Fibroblast of skin of right biceps (primary cell): ENCODE measurements at places on chromosomes 7 and 10.

DNA sequence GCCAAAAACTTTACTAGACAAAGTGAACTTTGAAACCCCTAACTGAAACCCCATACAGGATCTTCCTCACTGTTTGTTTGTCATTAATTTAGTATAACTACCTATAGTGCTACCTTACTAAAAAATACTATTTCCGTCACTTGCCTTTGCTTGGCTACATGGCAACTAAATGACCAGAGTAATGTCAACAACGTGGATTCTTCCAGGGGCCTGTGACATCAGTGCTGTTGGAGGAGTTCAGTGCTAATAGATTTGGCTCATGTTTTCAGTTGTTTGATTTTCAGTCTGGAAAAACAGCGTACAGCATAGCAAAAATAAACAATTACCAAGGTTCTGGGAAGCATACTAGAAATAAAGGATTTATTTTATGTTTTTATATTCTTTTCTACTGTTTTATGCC is 3.0 kb upstream of the ASB15 start:
- no peak for DNase-seq

GRCh38 chr7:153190452-153190851 is 430.9 kb downstream of the ACTR3B start:
- DNase-seq, result no peak

DNA sequence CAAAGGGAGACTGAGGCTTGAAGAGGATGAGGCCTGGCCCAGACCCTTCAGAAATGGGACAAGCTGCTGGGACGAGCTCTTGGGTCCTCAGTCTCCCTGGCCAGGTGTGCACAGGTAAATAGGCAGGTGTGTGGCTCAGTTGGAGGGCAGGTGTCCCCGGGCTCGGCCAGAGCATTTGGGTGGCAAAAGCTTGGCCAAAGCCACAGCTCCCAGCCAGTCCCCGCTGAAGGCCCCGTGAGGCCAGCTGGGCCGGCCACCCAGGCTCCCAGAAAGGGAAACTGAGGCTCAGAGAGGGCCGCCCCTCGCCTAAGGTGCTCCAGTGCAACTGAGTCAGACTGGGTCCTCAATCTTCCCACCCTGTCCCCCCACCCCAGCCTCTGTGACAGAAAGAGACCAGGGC is 37.3 kb downstream of the MICALL2 start:
- no peak for DNase-seq

DNA sequence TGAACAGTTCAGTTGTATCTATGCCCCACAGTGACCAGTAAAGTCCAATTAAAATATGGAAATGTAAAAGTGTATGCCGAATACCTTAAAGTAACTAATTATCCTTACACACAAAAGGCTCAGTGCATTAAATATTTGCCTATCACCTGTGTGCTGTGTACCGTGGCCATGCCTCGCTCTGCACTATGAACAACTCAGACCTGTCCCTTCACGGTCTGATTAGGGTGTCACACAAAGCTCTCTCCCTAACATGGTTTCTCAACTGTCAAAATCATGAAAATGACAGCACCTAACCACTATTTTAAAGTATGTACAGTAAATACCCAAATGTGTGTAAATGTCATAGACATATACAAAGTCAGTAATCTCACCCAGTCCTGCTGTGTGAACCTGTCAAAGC is 43.1 kb downstream of the STK17A start:
- no peak for DNase-seq

GRCh38 chr7:41005374-41005901 is 697.5 kb downstream of the INHBA start:
- DNase-seq, result peak; percentile 92

- no peak for DNase-seq
These were observed 71.2 kb upstream of the TRIM24 start for GRCh38 chr7:138388673-138389491.

DNA sequence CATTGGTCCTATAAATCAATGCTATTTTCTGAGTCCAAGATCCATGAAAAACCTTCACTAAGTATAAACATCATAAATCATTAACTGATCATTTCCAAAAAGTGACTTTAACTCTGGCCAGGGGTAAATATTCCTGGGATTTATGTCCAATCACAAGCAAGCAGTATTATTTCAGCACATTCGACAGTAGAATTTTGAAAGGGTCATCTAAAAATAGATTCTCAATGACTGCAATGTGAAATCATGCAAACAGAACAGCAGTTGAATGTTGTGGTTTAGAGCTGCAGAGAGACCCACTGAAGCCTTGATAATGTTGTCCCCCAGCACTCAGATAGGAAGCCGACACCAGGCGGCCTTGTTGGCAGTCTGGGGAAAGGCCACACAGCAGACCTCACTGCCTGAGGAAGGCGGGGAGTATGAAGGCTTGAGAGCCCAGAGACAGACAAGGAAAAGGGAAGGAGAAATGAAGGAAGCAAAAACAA is 38.1 kb downstream of the FAM107B start:
- DNase-seq, result peak; percentile 63

DNA sequence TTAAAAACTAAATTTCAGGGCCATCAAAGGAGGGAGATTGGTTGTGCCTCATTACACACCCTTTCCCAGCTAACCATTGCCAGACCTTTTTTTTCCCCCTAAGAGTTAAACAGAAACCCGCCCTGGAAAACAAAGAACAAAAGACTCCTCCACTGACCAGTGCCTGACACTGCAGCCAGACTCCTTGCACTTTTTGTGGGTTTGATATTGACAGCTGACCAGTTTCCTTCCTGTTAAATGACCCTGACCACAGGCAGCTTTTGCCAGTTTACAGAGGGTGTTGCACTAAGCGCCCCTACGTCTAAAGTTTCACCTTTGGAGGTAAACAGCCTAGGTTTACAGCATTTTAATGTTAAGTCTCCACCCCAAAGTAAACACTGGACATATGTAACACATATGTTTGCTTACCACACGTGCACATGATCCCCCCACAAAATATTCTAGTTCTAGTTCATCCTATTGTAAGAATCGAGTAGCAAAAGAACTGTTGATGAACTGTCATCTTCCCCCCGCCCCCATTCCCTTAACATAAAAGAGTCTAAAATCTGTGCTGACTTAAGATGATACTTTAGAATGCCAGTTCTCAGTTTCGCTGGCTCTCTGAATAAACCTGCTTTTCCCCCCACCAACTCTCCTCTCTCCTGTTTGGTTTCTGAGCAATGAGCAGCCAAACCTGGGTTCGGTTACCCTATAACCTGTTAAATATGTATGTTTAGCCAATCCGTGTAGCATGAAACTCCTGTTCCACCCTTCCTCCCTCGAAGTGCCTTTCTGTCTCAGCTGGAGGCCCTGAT is 38.0 kb downstream of the FOXI2 start:
- no peak for DNase-seq

DNA sequence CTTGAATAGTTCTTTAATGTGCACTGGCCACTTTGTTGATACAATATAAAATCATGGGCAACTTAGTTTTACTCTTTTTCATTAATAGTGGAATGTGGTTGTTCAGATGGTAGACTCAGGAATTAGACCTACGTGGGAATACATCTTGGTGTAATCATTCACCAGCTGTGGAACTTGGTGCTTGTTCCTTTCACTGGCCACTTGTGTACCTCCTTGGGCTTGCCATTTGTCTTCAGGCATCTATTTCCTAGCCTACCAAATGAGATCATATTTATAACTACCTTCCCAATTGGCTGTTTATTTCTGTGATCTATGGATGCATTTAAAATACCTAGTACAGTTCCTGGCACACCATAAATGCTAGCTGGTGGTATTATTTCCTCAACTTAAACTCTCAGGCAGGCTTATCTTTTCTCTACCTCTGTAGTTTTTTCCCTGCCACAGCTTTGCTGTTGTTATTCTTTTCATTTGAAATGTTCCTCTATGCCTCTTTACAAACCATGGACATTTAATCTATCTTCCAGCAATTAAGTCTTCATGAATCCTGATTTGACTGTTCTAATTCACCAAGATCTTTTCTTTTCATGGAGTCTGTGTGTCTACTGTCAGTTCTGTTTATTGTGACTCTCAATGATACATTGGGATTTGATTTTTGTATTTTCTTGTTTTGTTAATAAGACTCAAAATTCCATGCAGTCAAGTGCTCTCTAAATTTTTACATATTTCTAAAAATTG is 113.0 kb downstream of the ADAM22 start:
- no peak for DNase-seq

DNA sequence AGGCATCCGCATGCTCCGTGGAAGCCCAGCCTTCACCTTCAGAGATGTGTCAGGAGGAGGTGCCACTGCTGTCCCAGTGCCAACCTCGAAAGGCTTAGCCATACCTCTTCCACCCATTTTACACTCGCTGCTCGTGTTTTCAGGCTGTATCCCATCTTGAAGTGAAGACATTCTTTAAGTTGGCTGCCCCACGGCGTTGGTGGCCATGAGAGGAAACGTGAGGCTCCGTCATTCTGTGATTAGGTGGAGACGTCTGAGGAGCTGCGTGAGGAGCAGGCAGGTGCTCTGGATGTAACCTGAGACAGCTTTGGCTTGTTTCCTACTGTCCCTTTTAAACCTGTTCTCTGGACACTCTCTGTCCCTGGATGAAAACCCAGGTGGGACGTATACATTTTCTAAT is 159.9 kb upstream of the RNF32 start:
- DNase-seq, result no peak

- DNase-seq, result no peak
These were observed 31.2 kb downstream of the EBF3 start for GRCh38 chr10:129932751-129933433.

DNA sequence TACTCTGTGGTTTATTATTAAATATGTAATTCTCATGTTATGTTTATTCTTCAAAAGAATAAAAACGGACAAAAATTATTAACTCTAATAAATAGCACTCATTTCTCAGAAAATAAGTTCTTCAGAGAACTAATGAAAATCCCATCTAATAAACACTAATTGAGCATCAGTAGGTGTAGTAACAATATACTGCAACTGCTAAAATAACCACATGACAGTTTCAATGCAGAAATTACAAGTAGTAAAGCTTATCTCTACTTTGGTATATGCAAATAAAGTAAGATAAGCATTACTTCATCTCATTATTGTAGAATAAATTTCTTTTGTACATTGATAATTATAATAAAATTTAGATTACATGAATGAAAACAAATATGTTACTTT is 56.4 kb upstream of the DKK1 start:
- no peak for DNase-seq

DNA sequence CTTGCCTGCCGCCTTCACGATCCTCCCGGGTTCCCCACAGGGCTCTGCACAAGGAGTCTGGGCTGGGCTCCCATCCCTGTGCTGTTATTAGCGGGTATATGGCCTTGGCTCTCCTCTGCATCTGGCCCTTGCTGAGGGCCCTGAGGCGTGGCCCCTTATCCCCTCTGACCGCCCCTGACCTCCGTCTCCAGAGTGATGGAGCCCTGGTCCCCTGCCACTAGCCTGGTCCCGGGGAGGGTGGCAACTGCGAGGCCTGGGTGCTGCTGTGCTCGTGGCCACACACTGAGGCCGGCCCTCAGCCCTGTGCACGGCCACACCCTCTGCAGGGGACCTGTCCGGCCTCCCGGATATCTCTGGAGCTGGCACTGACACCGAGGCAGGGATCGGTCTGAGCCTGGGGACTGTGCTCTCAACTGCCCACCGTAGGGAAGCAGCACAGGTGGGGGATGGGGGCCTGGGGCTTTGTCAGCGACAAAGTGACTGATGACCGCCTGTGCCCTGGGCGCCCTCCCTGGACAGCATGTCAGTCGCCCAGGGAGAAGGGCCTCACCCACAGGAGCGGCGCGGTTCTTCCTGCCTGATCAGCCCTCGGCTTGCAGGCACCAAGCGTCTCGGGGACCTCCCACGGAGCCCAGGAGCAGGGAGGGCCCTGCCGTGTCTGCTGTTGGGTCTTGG is 72.4 kb downstream of the NKX6-2 start:
- DNase-seq, result no peak

GRCh38 chr7:8154272-8154671 is 107.7 kb downstream of the ICA1 start:
- DNase-seq, result no peak

- DNase-seq, result no peak
These were observed 398.9 kb downstream of the RPS24 start for GRCh38 chr10:78432583-78432982.

DNA sequence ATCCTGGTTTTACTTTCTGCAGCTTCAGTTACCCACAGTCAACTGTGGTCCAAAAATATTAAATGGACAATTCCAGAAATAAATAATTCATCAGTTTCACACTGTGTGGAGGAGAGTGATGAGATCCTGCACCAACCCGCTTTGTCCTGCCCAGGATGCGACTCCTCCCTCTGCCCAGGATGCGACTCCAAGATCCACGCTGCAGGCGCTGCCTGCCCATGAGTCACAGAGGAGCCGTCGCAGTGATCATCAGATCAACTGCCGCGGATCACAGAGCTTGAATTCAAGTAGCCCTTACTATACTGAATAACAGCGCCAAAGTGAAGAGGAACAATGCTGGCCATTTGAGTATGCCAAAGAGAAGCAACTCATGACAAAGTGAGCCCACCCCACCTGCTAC is 61.5 kb downstream of the GRB10 start:
- DNase-seq, result peak; percentile 31

GRCh38 chr7:34652809-34653208 is 5.2 kb upstream of the NPSR1 start:
- DNase-seq, result peak; percentile 86

- DNase-seq, result no peak
These were observed 77.5 kb upstream of the TOMM7 start for GRCh38 chr7:22900101-22900500.

GRCh38 chr7:151020231-151020630 is 4.1 kb downstream of the ATG9B start:
- no peak for DNase-seq

GRCh38 chr10:2782265-2782664 is 285.1 kb upstream of the PFKP start:
- no peak for DNase-seq

GRCh38 chr7:102094316-102094650 is 192.4 kb upstream of the SH2B2 start:
- DNase-seq, result peak; percentile 87

- DNase-seq, result peak; percentile 51
These were observed 14.1 kb upstream of the AKR1B10 start for GRCh38 chr7:134513169-134513752.

DNA sequence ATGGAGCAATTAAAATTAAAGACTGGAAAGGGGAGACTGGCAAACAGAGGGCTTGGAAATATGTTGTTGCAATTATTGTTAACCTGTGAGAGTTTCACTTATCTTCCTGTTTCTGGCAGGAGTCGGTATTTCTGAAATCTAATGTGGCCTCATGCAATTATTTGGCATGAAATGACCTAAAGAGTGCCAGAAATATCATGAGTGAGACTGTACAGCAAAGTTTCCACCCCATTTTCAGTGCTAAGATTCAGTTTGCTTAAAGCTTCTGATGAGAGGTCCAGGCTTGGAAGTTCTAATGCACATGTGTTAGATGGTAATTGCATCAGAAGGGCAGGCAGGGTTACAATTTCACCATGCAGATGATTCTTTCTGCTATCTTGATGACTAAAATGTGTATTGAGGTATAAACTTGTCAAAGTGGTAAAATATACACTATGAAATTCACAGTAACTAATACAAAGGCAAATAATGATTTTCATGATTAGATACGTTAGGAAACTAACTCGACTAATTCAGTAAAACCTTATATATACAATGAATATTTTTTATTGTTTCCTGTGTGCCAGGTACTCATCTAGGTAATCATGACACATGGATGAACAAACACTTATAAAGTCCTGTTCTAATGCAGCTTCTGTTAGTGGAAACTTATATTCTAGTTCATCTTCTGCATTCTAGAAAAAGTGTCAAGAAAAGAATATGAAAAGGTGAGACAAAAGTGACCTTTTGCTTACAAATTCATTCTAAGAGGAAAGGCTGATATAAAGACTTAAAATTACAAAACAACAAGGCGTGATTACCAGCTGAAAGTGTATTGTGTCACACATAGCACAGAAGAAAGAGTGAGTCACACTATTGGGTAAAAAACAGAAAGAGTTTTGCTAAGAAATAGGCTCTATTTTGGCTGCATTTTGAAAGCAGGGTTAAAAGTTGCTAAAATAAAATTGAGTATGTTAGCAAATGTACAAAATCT is 533.4 kb upstream of the SEMA3D start:
- DNase-seq, result peak; percentile 64
